Activated T-cell treated with anti-CD3 and anti-CD28 coated beads, Interleukin-2, amount 50 U/mL, for 72 hours (primary cell): ENCODE measurements at places on chromosomes 6 and 20. TPM values are rescaled to one million over a fixed set of nuclear protein-coding genes. Genes with fewer than 3 reads are reported as not detected.
A peak's percentile ranks its signal among the peaks of the same experiment; 100 is the strongest.

DNA sequence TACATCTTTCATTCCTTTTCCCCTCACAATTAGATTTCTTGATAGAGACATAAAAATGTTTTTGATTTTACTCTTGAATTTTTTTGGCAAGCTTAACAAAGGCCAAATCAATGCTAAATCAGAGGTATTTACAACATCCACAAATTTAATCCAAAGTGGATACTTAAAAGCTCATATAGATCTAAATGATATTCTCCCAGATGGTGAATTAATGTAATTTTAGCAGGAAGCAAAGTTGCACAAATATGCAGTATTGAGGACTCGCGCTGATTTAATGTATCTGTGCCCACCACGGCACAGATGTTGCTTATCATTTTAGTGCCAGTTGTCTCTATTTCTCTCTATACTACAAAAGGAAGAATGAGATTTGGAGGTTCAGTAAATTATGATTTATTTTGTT lies 167.4 kb downstream of the COL19A1 start:
- H3K4me1 ChIP-seq: no peaks in the 10 kb centered on the region
- DNase-seq: no peak
- H3K4me3 ChIP-seq: no peak overlapping the region

- H3K36me3 ChIP-seq: no peaks in the 10 kb centered on the region
- no peak for DNase-seq
- H3K4me3 ChIP-seq: peak overlapping the region; percentile 60
- H3K27me3 ChIP-seq: no peaks in the 10 kb centered on the region
- H3K4me1 ChIP-seq: no peaks in the 10 kb centered on the region
- peak overlapping the region; percentile 40 for H3K27ac ChIP-seq
Measured at GRCh38 chr6:97097068-97098047, 172.8 kb downstream of the KLHL32 start.

DNA sequence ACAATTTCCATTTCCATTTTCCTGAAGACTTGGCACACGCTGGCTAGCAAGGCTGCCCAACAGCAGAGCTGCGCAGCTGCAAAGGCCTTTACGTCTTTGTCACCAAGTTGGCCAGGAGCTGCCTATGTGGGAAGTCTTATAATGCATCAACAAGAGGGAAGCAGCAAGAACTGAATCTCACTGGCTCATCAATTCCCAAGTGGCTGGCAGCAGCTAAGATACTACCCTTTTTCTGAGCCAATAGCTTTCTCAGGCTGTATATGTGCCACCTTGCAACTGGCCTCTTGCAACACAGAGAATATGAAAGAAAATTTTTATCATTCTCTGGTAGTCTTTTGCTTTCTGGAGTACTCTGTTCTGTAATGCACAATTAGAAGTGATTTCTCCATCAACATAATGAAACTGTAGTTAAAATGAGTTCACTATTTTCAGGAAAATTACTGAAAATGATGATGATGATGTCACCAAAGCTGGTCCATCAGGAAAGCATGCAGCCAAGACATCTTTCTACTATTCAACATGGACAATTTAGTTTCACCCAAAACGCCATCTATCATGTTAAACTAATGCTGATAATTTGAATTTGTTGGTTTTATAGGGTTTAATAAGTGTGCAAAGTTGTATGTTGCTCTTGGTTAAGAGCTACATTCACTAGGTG lies 97.3 kb upstream of the FOXA2 start:
- no peaks in the 10 kb centered on the region for H3K27me3 ChIP-seq
- no peaks in the 10 kb centered on the region for H3K36me3 ChIP-seq
- no peak for DNase-seq
- no peak overlapping the region for H3K27ac ChIP-seq
- H3K4me1 ChIP-seq: no peaks in the 10 kb centered on the region
- no peak overlapping the region for H3K4me3 ChIP-seq

Gene ID4
- total RNA-seq: not detected

Gene ZKSCAN8
- total RNA-seq: 29.8 TPM

Gene HRH3
- not detected for total RNA-seq

Gene UNC5CL
- total RNA-seq: 4.0 TPM

DNA sequence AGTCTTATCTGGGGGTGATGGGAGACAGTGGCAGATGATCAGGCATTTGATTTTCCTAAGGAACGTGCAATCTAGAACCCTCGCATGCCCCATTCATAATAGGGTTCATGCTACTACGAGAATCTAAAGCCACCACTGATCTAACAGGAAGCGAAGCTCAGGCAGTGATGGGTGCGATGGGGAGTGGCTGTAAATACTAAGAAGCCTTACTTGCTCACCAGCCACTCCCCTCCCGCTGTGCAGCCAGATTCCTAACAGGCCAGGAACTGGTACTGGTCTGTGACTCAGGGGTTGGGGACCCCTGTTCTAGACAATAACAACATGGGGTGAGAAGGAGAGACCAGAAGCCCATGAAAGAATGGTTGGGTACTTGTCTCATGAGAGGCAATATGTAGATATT lies 4.5 kb downstream of the TREML4 start:
- H3K36me3 ChIP-seq: no peaks in the 10 kb centered on the region
- H3K4me3 ChIP-seq: no peak overlapping the region
- DNase-seq: no peak
- no peaks in the 10 kb centered on the region for H3K27me3 ChIP-seq
- H3K4me1 ChIP-seq: no peaks in the 10 kb centered on the region
- H3K27ac ChIP-seq: no peak overlapping the region

GRCh38 chr6:32912951-32913350 lies 27.9 kb downstream of the HLA-DMB start:
- no peak for DNase-seq
- no peaks in the 10 kb centered on the region for H3K4me1 ChIP-seq
- H3K27me3 ChIP-seq: peaks cover 22% of the 10 kb centered on the region
- no peak overlapping the region for H3K27ac ChIP-seq
- no peak overlapping the region for H3K4me3 ChIP-seq
